ENCODE measurements at places on chromosomes 11 and 22.
A peak's percentile ranks its signal among the peaks of the same experiment; 100 is the strongest.

- no peak for ATAC-seq
- peaks cover 4% of the 10 kb centered on the region for H3K36me3 ChIP-seq
- no peak overlapping the region for H3K27ac ChIP-seq
Observed at GRCh38 chr11:36499315-36499714, 10.8 kb downstream of the TRAF6 start.

DNA sequence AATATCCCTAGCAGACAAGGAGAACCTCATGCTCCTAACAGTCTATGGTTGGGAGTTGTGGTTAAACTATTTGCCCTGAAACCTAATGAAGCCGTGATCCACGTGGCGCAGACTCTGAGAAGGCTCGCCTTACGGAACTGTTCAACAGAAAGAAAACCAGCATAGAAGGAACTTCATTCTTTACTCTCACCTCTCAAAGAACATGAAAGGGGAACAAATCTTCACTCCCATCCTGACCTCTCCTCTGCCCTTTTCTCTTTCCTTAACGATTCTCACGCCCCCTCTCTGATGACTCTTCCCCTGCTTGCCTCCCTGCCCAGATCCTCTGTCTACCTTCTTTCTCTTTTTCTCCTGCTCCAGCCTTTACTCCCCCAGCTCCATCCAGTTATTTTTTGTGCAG is 54.2 kb downstream of the IRAG1 start:
- H3K27ac ChIP-seq: peak overlapping the region; percentile 72
- ATAC-seq: no peak
- peaks cover 21% of the 10 kb centered on the region for H3K36me3 ChIP-seq
- H3K4me1 ChIP-seq: peaks cover 93% of the 10 kb centered on the region
- H3K27me3 ChIP-seq: no peaks in the 10 kb centered on the region

DNA sequence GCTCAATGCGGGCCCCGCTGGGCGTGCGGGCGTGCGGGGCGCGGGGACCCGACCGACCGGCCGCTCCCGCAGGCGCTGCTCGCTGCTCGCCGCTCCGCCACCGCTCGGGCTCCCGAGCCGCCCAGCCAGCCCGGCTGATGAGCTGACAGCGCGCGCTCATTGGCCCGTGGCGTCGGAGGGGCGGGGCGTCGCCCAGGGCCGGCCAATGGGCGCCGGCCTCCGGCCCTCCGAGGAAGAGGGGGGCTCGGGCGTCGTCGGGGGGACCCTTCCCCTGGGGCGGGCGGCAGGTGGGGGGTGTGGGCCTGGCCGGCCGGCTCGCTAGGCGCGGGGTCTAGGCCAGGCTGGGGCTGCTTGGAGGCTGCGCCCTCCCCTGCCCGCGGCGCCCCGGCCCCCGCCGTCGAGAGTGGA is at the start of gene SCUBE1:
Gene SCUBE1 (minus strand): TSS at position 111 of the 408 bp plus-strand sequence. CDS start 111 bp downstream, outside the sequence.
- ATAC-seq: peak; percentile 85
- H3K36me3 ChIP-seq: no peaks in the 10 kb centered on the region
- H3K27ac ChIP-seq: peak within 1 kb of the TSS; percentile 51
- peak within 1 kb of the TSS; percentile 80 for H3K4me3 ChIP-seq
- H3K27me3 ChIP-seq: peaks cover 62% of the 10 kb centered on the region
- peaks cover 18% of the 10 kb centered on the region for H3K4me1 ChIP-seq

DNA sequence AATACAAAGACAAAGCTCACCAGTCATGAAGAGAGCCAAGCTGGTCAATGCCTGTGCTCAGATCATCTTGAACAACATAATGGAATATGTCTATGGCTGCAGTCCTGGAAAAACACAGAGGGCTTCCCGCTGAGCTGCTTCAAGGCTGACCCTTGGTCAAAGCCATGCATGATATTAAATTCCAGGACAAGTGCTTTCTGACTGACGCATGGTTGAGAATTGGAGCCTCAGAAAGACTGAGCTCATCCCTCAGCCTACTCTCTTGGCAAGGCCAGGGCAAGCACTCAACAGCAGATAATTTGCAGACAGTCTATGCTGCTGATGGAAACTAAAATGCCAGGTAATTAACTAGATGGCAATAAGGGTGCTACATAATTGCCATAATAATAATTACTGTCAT is 89.2 kb downstream of the GALNT18 start:
- H3K27me3 ChIP-seq: no peaks in the 10 kb centered on the region
- no peaks in the 10 kb centered on the region for H3K36me3 ChIP-seq
- ATAC-seq: no peak
- H3K4me3 ChIP-seq: no peak overlapping the region
- no peak overlapping the region for H3K27ac ChIP-seq
- peaks cover 15% of the 10 kb centered on the region for H3K4me1 ChIP-seq

DNA sequence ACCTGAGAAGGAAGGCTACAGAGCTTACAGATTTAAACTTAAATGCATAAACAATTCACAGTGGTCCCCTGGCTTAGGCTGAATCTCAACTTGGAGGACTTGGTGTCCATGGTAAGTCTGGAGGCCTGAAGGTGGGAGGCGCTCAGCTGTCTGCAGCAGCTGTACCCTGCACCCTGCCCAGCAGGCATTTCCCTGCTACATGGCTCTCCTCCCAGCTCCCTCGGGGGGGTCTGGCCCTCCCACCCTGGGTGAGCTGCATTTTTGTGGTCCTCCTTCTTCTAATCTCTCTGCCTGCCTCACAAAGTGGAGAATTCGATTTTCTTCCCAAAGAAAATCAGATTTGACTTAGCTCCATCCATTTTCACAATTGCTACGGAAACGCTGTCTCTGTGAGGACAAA is 273.2 kb downstream of the KIRREL3 start:
- no peaks in the 10 kb centered on the region for H3K36me3 ChIP-seq
- no peaks in the 10 kb centered on the region for H3K4me1 ChIP-seq
- no peak overlapping the region for H3K27ac ChIP-seq
- no peak for ATAC-seq

- ATAC-seq: no peak
- H3K4me3 ChIP-seq: no peak overlapping the region
- no peaks in the 10 kb centered on the region for H3K27me3 ChIP-seq
- no peak overlapping the region for H3K27ac ChIP-seq
- H3K36me3 ChIP-seq: no peaks in the 10 kb centered on the region
Observed at GRCh38 chr22:20588092-20588842, 80.9 kb downstream of the MED15 start.

DNA sequence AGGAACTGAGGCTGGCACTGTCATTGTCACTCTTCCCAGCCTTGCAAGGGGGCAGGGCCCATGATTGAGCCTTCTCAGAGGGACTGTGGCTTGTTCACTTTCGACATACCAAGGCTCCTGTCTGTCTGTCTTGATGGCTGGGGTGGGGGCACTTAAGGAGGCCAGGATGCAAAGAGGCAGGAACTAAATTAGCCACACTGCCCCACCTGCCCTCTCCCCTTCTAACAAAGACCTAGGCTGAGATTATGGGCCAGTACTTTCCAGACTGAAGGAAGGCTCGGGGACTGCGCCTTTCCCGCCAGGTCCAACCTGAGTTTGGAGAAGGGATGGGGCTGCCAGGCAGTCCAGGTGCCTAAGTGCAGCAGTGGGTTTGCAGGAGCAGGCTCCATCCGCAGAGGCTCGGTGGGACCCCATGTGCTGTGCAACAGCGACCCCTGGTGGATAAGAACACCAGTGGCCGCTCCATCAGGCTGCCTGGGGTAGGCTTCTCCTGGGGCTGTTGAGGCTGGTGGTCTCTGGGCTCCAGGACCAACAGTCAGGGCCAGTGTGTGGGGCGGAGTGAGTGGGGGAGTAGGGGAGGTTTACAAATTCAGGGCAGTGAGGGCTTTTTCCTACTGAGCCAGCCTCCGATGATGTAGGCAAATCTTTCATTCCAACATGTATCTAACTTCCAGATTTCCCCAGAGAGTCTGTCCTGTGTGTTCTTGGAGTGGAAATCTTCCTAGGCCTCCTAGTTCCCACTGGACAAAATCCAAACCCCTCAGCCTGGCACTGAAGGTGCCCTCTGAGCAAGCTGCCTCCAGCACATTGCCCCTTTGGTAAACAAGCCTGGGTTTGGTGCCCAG is 93.9 kb downstream of the INSC start:
- H3K36me3 ChIP-seq: no peaks in the 10 kb centered on the region
- H3K4me3 ChIP-seq: no peak overlapping the region
- ATAC-seq: peak; percentile 74
- H3K27me3 ChIP-seq: no peaks in the 10 kb centered on the region

DNA sequence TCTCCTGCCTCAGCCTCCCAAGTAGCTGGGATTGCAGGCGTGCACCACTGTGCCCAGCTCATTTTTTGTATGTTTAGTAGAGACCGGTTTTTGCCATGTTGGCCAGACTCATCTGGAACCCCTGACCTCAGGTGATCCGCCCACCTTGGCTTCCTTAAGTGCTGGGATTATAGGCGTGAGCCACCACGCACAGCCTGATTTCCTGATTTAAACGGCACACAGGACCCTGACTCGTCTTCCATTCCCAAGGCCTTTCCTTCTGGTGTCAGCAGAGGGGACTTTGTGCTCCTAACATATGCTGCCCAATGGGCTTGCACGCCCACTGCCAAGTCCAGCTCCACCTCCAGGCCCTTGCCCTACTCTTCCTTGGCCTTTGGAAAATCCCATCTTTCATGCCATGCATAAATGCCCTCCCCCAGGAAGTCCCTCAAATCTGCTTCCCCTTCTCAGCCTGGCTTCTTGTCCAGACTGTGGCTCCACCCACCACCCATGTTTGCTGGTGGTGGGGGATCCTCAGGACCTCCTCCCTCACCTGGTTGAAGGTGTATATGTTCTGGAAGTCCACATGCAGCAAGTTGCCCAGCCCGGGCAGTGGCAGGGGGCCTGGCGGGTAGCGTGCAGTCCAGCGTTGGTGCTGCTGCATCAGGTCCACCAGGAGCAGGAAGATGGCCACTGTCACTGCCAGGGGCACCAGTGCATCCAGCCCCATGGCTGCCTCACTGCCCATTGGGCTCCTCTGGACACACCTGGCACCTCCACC is 23.9 kb upstream of the CYP2D6 start:
- H3K36me3 ChIP-seq: no peaks in the 10 kb centered on the region
- ATAC-seq: no peak
- no peak overlapping the region for H3K4me3 ChIP-seq
- no peaks in the 10 kb centered on the region for H3K27me3 ChIP-seq
- no peak overlapping the region for H3K27ac ChIP-seq
- no peaks in the 10 kb centered on the region for H3K4me1 ChIP-seq

DNA sequence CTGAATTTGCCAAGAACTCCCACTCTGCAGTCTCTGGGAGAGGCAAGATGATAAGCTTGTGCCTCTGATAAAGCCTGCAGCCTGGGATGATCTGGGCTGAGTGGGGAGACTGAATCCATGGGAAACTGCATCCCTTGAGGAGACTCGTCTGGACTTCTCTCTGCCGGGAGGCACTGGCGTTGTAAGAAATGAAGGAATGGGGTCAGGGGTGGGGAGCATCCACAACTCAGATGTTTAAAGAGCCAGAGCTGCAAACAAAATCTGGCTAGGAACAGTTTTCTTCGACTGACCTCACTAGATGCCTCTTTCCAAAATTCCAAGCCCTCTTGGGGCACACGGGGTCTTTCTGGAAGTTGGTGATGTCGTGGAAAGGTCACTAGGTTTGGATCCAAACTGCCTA is 64.4 kb downstream of the SPON1 start:
- H3K27me3 ChIP-seq: no peaks in the 10 kb centered on the region
- H3K4me3 ChIP-seq: no peak overlapping the region
- ATAC-seq: no peak
- H3K36me3 ChIP-seq: no peaks in the 10 kb centered on the region

DNA sequence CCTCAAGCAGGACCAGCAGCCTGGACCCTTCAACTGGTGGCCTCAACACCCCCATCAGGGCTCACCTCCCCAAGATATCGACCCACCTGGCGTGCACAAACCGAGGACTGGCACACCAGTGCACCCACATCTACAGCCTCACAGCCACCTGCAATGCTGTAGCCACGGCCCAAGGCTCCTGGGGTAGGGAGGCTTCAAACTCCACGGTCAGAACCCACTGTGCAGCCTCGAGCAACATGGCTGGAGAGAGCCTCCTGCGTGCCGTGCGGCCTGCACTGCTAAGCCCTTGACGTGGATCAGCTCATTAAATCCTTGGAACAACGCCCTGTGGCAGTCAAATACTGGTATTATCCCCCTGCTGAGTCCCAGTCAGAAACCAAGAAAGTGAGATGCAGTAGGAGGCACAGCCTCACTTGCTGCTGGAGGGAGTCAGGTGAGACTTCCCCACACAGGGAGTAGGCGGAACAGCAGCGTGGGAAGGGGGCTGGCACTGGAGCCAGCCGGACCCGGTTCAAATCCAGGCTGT is 4.6 kb downstream of the CARD10 start:
- no peak overlapping the region for H3K27ac ChIP-seq
- ATAC-seq: no peak
- peaks cover 69% of the 10 kb centered on the region for H3K27me3 ChIP-seq
- H3K4me1 ChIP-seq: peaks cover 11% of the 10 kb centered on the region
- H3K36me3 ChIP-seq: peaks cover 6% of the 10 kb centered on the region
- no peak overlapping the region for H3K4me3 ChIP-seq

- no peak overlapping the region for H3K4me3 ChIP-seq
- no peaks in the 10 kb centered on the region for H3K36me3 ChIP-seq
- H3K27me3 ChIP-seq: no peaks in the 10 kb centered on the region
Observed at GRCh38 chr22:38839686-38840085, 4.1 kb downstream of the NPTXR start.

- H3K4me1 ChIP-seq: peaks cover 44% of the 10 kb centered on the region
- no peaks in the 10 kb centered on the region for H3K36me3 ChIP-seq
- H3K27me3 ChIP-seq: no peaks in the 10 kb centered on the region
- ATAC-seq: no peak
- peak overlapping the region; percentile 57 for H3K4me3 ChIP-seq
Observed at GRCh38 chr22:50268655-50269113, 1.5 kb downstream of the MAPK11 start.

GRCh38 chr22:39847477-39847876 is 46.1 kb downstream of the ENTHD1 start:
- H3K27ac ChIP-seq: no peak overlapping the region
- ATAC-seq: no peak
- no peak overlapping the region for H3K4me3 ChIP-seq
- peaks cover 19% of the 10 kb centered on the region for H3K27me3 ChIP-seq
- H3K36me3 ChIP-seq: no peaks in the 10 kb centered on the region
- H3K4me1 ChIP-seq: no peaks in the 10 kb centered on the region

- H3K36me3 ChIP-seq: no peaks in the 10 kb centered on the region
- H3K27ac ChIP-seq: no peak overlapping the region
- ATAC-seq: no peak
- H3K4me1 ChIP-seq: no peaks in the 10 kb centered on the region
- H3K4me3 ChIP-seq: no peak overlapping the region
Observed at GRCh38 chr22:47589271-47590250, 827.1 kb downstream of the TBC1D22A start.

GRCh38 chr11:119352857-119353260 is 6.4 kb upstream of the MFRP start:
- peak; percentile 23 for ATAC-seq
- H3K4me1 ChIP-seq: peaks cover 46% of the 10 kb centered on the region
- H3K27ac ChIP-seq: peak overlapping the region; percentile 53
- peaks cover 13% of the 10 kb centered on the region for H3K36me3 ChIP-seq

- no peak for ATAC-seq
- H3K27me3 ChIP-seq: no peaks in the 10 kb centered on the region
- peaks cover 15% of the 10 kb centered on the region for H3K4me1 ChIP-seq
- no peak overlapping the region for H3K4me3 ChIP-seq
Observed at GRCh38 chr11:116457336-116458007, 315.3 kb downstream of the BUD13 start.

- no peak overlapping the region for H3K4me3 ChIP-seq
- H3K4me1 ChIP-seq: no peaks in the 10 kb centered on the region
- no peak for ATAC-seq
- H3K27ac ChIP-seq: no peak overlapping the region
- peaks cover 39% of the 10 kb centered on the region for H3K27me3 ChIP-seq
Observed at GRCh38 chr11:1146365-1146764, 11.4 kb upstream of the MUC5AC start.
